T-helper 17 cell (primary cell): ENCODE measurements at places on chromosomes 5 and 9. TPM values are rescaled to one million over a fixed set of nuclear protein-coding genes. Genes with fewer than 3 reads are reported as not detected.

Gene C9orf153
- total RNA-seq, result 0.92 TPM

Gene DCTN4
- 73.5 TPM for total RNA-seq

Gene SELENOP
- not detected for total RNA-seq

Gene ENTPD2
- total RNA-seq, result not detected

- DNase-seq, result no peak
These were observed 351.1 kb upstream of the RIOK2 start for GRCh38 chr5:97534166-97534565.

- DNase-seq, result no peak
These were observed 79.6 kb downstream of the SMIM15 start for GRCh38 chr5:61082516-61083280.

GRCh38 chr5:72569408-72569944 lies 62.3 kb upstream of the ZNF366 start:
- DNase-seq, result no peak

DNA sequence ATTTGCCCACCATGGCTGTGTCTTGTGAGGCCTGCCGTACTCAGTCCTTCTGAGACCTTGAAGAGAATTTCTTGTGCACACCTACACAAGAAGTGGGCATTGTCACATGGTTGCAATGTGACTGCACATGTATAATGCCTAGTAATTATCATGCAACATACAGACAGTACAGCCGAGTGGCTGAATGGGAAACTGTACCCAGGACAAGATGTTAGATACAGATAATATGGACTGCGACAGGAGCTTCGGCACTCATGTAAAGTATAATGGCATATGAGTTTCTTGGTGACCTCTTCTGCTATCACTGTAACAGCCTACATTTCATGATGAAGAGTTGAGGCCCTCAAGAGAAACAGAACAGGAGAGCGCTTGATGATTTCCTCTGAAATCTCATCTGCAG lies 4.8 kb upstream of the PRKACG start:
- no peak for DNase-seq
